ENCODE measurements at places on chromosomes 2 and 18.

- no peak for DNase-seq
These were observed 1.4 kb downstream of the RAB1A start for GRCh38 chr2:65128297-65129190.

DNA sequence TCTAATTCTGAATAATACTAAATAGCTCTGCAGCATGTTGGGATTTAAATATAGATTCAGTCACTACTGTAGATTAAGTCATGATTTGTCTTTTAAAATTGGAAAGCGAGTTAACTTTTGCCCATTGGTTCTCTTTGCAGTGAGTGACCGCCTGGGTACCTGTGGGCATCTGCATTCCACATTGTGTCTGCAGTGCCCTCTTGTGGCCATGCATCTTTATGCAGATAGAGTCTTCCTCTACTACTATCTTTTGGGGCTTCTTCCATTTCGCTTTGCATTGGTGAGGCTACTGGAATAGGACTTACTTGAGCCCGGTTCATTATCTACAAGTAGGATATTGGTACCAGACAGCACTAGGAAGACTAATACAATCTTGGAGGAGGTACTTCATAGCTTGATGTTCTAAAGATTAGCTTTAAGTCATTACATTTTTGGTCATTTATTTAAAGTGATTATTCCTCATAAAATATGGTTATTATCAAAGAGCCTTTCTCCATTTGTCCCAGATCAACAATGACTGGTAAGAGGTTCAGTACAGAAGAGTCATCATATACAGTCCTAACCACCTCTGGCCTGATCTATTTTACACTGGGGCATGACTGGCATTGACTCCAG, 203.0 kb downstream of the SOCS6 start:
- no peak for DNase-seq

GRCh38 chr2:34703292-34703691, 1104.2 kb upstream of the FAM98A start:
- no peak for DNase-seq

DNA sequence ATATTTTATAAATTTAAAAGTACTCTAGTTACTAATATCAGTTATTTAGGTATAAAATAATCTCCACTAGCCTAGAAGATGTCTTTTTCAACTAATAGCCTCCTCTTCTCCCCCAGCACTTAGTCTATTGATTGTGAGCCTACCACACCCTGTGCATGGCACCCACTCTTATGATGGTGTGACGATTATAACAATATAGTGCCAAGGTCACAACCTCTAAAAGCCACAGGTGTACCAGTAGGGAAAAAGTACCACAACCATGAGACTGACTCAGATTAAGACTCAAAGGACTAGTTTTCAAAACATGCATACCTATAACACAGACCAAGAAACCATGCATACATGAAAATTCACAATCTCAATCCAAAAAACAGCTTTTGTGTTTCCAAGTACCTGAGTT, 27.6 kb downstream of the THADA start:
- no peak for DNase-seq

GRCh38 chr2:209380293-209380692, 43.6 kb upstream of the MAP2 start:
- no peak for DNase-seq

- DNase-seq: no peak
These were observed 68.0 kb downstream of the PXDN start for GRCh38 chr2:1676091-1676912.

- no peak for DNase-seq
These were observed 5.7 kb downstream of the SERPINB8 start for GRCh38 chr18:63975628-63976027.

DNA sequence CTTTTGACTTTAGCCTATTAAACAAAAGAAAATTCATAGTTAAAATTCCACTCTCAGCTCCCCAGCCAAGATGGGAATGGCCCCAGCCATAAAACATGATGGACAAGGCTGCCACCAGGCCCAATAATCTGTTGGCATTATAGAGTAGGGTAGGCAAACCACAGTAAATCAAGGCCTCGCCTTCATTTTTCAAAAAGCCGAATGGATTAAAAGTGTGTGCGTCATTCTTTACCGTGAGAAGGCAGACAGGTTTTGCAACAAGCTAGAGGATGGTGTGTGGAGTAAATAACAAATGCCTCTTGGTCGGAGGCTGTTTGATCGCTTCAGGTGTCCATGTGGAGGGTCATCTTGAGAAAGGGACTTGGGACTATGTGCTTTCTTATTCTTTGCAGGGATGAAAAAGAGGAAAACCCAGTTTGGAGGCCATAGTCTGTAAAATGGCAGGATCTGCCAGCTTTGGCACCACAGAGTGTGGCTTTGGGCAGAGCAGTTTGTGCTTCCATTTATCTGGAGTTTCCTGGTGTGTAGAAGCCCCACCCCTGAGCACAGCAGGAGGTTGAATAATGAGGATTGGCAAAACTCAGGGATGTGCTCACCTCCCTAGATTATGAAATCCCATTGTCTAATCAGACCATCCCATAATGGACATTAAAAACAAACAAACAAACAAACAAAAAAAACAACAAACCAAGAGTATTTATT, 57.1 kb upstream of the ITGB6 start:
- no peak for DNase-seq

DNA sequence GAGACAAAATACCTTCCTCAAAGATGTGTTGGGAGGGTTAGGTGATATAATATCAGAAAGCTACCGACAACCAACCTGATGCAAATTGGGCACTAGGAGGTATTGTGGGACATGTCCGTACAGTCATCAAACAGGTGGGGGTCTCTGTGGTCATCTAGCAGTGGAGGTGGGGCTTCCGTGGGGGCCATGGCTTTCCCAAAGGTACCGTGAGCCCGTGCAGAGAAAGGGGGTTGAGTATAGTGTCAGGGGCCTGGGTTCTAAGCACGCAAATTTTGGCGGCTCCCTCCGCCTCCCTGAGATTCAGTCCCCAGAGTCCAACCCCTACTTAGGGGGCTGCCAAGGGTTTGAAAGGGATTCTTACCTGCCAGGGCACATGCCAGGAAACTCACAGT, 32.6 kb downstream of the HJURP start:
- no peak for DNase-seq

DNA sequence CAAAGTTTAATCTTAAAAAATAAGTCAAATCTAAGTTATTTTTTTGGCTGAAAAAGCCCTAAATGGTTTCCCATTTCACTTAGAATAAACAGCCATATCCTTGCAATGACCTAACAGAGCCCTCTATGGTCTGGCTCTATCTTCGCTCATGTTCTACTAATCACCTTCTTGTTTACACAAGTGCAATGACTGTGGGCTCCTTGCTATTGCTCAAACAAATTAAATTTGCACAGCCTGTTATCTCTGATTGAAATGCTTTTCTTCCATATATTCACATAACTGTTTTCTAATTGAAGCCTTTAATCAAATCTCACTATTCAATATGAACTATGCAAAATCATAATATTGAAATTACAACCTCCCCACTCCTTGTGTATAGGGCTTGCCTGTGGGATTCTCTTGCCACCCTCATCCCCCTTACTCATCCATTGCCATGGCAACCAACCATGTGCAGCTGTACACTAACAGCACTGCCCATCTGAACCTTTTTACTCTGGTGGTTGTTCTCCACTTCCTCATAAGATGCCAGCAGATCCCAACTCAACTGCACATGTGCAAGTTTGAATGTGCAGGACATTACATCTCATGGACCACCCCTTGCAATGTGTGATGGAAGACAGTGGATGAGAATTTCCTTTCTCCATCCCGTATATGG, 1083.2 kb downstream of the SOCS6 start:
- no peak for DNase-seq

- DNase-seq: no peak
These were observed 423.6 kb downstream of the ZNF521 start for GRCh38 chr18:24928301-24928878.

- DNase-seq: no peak
These were observed 99.2 kb upstream of the LHCGR start for GRCh38 chr2:48854681-48855080.

GRCh38 chr2:216294305-216294704, 78.0 kb downstream of the MARCHF4 start:
- no peak for DNase-seq

DNA sequence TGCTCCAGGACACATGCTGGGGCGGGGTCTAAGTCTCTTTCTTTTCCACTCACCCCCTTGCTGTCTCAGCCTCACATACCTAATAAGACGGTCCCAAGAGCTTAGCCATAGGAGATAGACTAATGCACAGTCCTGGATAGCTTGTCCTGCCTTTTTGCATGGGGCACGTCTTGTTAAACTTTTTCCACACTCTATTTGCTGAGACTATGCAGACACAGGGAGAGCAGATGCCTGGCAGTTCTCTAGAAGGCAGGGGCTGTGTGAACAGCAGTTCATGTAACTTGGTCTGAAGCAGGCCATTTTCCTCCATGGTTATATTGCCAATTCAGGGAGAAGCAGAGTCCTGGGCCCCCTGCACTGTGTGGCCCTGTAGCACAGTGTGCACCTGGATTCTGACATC, 142.1 kb downstream of the SEPTIN10 start:
- DNase-seq: no peak

DNA sequence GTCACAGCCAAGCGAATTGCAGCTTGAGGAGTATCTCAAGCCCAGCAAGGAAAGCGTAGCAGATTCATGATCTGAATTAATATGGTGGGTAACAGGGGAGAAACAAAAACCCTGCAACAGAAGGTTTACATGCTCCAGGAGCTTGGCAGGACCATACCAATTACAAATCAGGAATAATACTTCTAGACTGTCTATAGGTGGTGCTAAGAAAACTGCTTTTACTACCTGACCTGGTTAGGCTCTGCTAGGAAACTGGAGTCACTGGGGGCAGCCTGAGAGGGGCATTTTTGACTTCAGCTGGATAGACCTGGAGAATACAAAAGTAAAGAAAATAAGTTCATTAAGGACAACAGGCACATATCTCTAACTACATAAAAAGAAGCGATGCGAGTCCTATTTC, 24.6 kb upstream of the SPOPL start:
- no peak for DNase-seq

DNA sequence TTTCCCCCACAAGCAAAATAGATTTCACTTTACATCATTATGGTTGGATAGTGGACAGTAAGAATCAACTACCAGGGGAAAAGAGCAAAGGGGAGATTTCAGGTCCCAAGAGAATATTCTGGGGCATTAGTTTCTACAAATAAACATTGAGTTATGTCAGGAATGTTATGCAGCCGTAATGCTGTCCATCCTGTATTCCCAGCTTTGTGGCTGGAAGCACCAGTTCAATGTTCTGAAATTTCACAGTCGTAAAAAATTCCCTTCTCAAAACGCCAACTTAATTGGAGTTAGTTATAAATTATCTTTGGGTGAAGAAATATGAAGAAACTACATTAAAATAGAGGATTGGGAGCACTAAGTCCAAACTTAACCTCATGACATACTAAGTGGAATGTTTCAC, 141.5 kb upstream of the FIGN start:
- no peak for DNase-seq

GRCh38 chr18:49630246-49630699, 68.4 kb downstream of the LIPG start:
- no peak for DNase-seq

GRCh38 chr2:225948903-225949302, 549.4 kb downstream of the NYAP2 start:
- no peak for DNase-seq

DNA sequence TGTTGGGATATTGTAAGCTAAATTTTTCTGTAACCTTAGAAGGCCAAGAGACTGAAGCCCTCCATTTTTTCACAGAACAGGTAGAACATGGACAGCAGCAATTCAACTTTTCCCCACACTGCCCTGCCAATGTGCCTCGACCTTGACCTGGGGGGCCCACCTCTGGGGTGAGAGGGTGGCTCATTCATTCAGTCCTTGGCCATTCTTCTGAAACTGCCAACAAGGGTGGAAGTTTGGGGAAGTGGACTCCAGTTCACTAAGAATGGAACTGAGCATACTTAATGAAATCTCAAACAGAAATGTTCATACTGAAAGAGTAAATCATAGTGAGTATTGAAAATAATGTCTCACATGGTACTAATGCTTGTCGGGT, 1.1 kb downstream of the EEF1B2 start:
- DNase-seq: no peak

DNA sequence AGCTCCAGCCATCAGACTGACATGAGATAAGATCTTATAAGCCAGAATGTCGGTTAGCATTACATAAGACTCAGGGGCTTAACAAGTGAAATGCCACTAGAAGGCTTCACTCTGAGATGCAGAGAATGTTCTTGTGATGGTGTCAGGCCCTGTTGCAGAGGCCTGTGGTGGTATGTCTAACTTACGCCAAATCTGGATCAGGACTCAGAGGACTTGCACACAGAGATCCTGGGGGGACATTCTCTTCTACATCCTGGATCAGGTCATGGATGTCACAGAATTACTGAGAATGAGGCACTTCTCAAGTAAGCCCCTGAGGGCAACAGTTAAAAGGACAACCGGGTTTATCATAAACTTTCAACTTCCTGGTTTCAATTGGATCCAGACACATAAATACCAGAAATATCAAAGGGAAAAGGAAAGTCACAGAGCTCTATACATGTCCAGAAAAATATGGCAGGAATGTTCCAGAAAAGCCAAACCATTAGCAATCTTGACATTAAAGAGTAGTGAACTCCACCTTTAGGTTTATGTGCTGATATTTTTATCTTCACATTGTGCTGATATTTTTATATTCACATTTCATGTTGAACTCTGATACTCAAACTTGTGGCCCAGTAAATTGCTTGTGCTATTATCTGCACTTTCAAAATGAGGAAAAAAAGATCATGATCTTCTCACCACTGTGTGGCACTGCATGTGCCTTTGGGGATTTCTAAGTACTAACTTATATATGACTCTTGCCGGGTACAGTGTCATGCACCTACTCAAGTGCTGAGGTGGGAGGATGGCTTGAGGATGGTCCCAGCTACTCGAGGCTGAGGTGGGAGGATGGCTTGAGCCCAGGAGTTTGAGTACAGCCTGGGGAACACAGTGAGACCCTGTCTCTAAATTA, 137.5 kb upstream of the RNF152 start:
- no peak for DNase-seq

DNA sequence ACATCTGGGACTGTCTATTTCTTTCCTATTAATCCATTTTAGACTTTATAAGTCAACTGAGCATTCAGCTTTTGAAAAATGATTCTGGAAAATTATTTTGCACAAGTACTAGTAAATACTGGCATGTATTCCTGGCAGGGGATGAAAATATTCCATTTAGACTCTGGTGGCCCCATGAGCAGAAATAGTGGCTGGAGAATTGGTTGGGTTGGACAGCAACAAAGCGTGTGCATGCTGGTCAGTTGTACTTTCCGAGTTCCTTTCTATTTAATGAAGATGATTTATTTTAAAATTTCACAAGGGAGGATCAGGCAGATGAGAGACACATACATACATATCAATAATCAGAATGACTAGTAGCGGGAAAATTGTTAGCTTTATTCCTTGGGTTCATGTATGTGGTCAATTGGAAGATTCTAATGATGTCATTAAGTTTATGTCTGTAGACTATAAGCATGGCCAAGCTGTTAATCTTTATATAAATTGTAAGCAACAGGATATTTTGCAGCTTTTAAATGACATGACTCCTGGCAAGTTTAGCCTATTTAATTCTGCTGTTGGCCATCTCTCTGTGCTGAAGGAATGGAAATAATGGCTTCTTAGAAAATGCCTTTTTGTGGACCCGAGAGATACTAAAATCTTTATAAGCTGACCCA, 541.6 kb downstream of the SLC4A3 start:
- DNase-seq: no peak

Data from stimulated activated CD4-positive, alpha-beta T cell treated with anti-CD3 and anti-CD28 coated beads, Interleukin-1b, Interleukin-23, amount 100 ng/mL, for 1 hour (primary cell).